ENCODE measurements at places on chromosomes 12 and 14.

DNA sequence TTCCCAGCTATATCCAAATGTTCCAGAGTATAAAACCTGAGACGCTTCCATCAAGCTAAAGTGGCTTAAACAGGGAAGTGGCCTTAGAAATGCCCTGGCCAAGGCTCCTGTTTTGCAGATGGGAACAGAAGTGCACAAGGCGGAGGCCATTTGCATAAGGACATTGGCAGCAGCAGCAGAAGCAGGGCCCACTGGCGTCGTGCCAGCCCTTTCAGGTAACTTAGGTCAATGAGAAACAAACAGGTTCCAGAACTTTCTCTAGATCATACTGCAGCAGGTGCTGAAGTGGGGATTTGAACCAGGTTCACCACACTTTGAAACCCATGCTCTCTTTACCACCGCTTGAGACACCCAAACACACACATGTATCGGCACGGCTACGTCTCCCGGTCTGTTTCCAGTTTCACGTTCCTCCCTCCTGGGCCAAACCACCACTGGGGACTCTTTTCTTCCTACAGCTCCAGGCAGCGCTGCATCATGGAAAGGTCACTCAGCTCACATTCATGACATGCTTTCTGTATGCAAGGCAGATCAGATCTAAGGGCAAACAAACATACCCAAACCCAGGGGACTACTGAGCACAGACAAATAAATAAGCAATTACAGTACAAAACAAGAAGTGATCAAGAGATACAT is 46.0 kb upstream of the PLEKHG6 start:
- no peak for DNase-seq

GRCh38 chr12:125070661-125071390 is 5.6 kb downstream of the AACS start:
- no peak for DNase-seq

DNA sequence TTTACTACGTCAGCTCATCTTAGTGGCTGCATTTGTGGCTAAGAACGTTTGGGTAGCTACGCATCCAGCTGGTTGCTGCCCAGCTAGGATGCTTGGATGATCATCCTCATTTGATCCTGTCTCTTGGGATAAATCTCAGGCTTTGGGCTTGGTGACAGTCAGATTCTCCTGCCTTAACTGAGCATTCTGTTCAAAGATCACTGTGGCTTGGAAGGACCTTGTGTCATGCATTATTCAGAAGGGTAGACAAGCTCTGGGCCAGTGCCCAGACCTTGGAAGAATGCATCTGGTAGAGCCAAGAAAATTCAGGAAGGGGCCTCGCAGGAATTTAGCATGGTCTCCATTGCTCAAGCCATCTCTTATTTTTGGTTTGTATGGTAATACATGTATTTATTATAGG is 188.4 kb downstream of the NRXN3 start:
- no peak for DNase-seq

DNA sequence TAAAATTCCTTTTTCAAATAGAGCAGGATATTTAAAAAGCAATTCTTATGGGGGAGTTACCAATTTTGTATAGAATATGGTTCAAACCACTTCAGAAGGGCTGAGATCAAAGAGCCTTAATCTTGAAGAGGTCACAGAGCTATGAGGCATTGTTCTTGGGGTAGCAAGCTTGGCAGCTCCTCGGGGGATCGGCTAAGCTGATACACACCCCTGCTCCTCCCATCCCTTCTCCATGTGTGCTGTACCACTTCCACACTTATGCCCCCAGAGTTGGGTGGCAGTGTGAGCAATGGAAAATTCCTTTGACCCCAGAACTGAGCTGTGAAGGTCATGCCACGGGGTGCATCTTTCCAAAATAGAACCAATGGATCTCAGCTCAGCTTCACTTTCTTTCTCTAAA is 15.0 kb upstream of the TMEM30B start:
- DNase-seq = no peak

- DNase-seq = no peak
Observed at GRCh38 chr12:125742413-125742812, 677.2 kb downstream of the AACS start.

DNA sequence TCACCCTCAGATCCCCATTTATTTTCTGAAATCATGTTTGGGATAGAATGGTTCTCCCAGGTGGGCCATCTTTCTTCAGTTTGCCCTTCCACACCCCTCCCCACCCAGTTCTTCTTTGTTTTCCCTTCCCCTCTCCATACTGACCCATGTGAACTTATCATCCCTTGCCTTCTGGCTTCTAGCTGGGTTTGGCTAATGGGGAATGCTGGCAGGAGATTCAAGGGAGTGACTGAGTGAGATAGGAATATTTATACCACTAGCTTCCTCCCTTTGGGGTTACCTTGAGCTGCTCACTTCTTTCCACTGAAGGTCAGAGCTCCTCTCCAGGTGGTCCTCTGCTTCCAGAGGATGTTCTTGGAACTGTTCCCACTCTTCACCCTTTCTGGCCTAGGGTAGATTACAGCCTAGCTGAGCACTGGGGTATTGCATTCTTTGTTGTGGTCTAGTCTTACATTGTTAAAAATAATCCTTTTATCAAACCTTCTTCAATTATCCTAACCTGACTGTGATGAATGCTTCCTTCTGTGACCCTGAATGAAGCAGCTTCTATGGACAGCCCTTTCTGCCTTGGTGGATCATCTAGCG is 88.3 kb upstream of the ATP2B1 start:
- no peak for DNase-seq

DNA sequence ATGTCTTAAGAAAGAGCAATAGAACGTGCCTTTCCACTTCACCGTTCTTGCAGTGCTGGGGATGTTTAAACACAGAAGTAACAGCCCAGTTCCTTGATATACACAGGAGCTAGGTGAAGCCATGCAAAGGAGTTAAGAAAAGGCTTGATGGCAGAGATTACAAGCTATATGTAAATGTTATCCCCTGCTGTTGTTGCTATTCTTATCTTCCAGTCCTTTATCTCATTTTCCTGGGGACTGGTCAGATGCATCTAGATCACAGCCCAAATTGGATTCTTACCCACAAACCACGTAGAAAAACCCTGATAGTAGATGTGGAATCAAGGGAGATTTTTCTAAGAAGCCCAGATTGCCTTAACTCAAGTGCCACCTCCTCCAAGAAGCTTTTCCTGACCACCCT is 5.5 kb downstream of the ASCL1 start:
- DNase-seq = no peak

DNA sequence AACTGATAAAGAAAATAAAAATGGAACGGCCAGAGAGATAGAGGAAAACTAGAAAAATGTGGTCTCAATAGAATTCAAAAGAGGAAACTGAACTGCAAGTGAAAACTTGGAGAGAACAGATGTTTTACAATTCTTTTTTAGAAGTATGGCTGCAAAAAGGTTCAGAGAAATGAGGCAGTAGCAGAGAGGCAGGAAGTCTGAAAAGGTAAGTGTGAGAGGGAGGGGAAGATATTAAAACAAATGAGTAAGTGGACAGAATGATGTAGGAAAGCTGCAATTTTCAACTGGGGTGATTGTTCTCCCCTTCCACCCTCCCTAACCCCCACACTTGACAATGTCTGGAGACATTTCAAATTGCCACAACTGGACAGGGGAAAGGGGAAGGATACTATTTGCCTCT is 12.9 kb downstream of the BTBD7 start:
- DNase-seq = no peak

- no peak for DNase-seq
Observed at GRCh38 chr12:14999695-15000365, 27.0 kb downstream of the PDE6H start.

DNA sequence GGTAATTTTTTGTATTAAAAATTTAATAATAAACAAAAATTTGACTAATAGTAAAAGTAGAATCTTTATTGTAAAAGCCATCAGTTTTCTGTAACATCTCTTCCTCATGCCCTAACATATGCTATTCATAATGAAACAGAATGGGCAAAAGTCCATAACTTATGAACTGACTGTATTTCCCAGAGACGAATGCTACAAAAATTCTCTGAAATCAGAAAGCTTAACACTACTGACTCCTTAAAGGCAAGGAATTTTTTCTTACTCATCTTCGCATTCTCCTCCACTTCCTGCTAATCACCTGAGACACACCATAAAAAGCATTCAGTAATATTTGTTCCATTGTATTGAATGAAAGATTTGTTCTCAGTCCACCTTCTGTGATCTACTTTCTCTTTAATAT is 17.6 kb downstream of the MON2 start:
- no peak for DNase-seq

- no peak for DNase-seq
Observed at GRCh38 chr12:86697916-86698640, 441.9 kb upstream of the MGAT4C start.

GRCh38 chr14:76846331-76847047 is 20.3 kb downstream of the LRRC74A start:
- DNase-seq = no peak

DNA sequence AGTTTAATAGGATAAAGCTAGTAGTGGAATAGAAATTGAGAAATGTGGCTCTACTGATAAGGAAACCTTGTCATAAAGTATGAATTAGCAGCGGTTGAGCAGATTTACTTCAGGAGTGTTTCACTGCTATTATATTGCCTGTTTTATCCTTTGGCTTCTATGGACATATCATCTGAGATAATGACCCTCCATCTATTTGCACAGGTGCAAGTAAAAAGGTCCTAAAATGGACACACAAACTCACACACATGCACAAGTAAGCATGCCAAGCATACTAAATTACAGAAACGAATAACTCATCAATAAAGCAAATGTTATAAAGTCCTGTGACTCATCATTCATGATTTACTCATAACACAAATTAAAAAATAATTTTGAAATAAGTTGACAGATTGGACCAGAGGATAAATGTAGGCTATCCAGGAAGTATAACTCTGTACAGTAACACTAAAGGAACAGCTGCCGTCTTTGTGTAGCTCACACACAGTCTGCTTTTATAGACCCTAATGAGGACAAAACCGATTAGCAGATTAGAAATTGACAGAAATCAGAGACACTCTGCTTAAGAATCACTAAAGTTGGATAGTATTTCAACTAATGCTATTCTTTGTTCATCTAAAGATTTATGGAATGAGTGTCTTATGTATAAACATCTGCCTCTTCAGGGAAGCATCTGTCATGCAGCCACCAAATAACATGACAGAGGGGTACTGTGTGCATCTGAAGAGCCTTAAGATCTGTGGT is 73.9 kb downstream of the SYT1 start:
- no peak for DNase-seq

GRCh38 chr12:57094208-57095160 is 5.6 kb downstream of the NAB2 start:
- DNase-seq = no peak

DNA sequence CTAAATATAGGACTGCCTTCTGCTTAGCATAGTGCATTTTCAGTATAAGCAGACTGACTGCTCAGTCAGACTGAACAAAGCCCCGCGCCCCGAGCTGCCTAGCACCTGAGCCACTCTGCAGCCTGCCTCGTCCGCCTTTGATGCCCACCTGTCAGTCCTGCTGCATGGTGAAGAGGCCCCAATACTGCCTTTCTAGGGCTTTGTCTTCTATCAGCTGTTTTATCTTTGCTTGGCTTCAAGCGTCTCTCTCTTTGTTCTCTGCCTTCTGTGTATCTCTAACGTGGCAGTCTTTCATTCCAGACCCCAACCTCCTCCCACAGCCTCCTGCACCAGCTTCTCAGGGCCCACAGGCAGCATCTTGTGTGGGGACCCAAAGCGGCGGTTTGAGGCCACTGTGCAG is 1001.0 kb downstream of the VRK1 start:
- no peak for DNase-seq

DNA sequence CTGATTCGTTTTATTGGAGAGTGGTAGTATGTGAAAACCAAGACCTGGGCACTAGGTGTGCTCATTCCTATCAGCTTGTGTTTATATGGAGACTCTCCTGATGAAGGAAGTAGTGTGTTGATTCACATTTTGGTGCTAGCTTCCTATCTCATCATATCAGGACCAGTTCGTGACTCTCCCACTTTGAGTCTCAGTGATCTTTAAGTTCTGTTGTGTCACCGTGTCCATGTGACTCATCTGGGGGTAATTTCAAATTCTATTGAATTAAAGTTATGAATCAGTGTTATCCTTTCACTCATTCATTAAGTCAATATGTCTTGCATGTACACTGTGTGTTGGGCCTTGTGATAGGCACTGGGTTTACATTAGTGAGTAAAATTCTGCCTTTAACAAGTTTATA is 180.2 kb downstream of the CACNA1C start:
- DNase-seq = peak; percentile 65

DNA sequence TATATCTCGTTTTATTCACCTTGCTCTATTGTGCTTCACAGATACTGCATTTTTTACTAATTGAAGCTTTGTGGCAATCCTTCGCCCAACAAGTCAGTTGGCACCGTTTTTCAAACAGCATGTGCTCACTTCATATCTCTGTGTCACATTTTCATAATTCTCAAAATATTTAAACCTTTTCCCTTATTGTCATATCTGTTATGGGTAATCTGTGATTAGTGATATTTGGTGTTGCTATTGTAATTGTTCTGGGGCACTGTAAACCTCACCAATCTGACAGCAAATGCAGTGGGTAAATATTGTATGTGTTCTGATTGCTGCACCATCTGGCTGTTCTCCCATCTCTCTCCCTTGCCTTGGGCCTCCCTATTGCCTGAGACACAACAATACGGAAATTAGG is 191.3 kb downstream of the BTG1 start:
- DNase-seq = no peak

- no peak for DNase-seq
Observed at GRCh38 chr12:3834774-3835173, 38.4 kb downstream of the PARP11 start.

DNA sequence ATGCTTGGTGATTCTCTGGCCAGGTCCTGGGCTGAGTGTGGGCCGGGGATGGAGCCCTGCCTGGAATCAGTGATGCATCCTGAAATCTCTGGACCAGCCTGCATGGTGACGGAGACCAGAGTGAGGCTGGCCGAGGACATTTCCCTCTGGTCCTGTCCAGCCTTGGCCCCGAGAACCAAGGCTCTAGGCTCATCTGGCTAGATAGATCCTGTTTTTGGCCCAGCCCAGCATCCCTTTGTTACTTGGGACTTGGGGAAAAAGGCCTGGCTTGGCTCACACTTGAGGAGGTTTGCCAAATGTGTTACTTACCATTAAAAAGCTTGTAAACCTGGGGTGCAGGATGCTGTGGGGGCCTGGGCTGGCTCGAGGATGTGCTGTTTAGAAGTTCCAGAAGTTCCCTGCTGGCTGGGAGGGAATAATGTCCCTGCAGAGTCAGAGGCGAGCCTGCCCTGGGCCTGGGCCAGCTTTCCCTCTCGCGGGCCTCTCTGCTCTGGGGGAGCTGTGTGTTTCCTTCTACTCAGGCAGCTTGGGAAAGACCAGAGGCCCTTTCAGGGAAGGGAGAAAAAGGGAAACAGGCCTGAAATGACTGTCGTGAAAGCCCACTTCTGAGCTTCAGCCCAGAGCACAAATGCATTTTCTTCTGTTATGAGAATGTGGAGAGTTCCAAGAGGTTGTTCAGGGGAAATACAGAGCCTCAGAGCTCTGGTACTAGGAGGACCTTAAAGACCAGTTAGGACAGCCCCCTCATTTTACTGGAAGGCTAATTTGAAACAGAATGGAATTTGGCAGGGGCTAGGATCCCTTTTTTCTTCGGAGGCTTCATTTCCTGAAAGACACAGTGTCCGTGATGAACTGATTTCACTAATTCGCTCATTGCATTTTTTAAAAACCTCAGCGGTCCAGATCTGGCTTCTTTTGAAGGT is 47.2 kb upstream of the CTDSP2 start:
- DNase-seq = peak; percentile 80
